MM.1S (cell line): ENCODE measurements at places on chromosomes 3 and 15.
A peak's percentile ranks its signal among the peaks of the same experiment; 100 is the strongest.

- no peaks in the 10 kb centered on the region for H3K27me3 ChIP-seq
- H3K4me3 ChIP-seq: peak overlapping the region; percentile 74
Observed at GRCh38 chr3:2099028-2099671, 484 bp downstream of the CNTN4 start.

DNA sequence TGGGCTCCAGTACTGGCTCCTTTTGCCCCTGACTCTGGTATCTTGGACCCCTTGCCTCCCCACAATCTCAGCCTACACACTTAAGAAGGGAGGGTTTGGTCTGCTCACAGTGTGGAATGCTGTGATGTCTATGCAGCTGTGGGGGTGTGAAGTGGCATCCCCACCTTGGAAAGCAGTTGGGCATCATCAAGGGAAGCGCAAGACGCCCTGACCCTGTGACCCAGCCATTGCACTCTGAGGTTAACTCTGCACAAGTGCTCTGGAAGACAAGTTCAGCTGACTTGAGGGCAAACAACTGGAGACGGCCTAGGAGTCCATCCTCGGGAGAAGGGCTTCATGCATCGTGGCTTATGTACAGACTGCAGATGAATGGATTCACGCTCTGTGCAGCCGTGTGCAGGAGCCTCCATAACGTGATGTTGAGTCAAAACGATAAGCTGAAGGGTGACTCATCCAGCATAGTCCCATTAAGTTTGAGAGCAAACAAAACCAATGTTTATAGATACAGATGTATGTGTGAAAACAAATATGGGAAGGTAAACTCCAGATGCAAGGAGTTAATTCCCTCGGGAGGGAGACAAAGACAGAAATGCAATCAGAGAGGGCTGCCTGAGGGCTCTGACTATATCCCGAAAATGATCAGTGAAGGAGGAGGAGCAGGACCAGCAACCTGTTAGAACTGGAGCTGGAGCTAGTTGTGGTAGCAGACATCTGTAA lies 86.8 kb downstream of the LSM3 start:
- H3K4me3 ChIP-seq: no peak overlapping the region
- H3K4me1 ChIP-seq: no peaks in the 10 kb centered on the region
- H3K36me3 ChIP-seq: no peaks in the 10 kb centered on the region
- H3K27me3 ChIP-seq: peaks cover 45% of the 10 kb centered on the region
- no peak for DNase-seq
- H3K27ac ChIP-seq: no peak overlapping the region

DNA sequence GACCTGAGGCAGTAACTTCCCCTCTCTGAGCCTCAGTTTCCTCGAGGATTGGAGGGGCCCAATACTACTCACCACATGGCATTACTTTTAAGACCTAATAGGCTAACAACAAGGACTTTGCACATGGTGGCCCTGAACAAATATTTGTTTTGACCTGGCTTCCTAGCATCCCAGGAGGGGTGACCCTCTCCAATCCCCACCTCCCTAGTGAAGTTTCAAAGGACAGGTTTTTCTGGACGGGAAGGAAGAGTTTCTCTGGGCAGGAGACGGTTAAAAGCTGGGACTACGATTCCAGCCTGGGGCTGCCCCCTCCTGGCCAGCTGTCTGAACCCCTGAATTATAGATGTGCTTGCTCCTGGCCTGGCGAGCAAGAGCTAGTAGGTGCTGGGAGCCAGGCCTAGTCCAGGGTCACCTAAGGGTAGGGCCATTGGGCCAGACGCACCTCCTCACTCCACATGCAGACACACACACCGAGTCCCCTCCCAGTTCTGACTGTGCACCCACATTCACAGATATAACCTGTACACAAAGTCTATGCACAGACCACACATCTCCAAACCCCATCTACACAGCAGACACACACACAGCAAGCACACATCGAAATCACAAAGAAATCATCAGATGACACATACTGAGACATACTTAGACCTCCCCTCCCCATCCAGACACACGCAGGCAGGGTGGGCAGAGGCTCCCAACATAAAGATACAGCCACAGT lies 2.7 kb upstream of the ISL2 start:
- no peaks in the 10 kb centered on the region; the same call in 1 of the 2 replicates for H3K4me1 ChIP-seq
- no peak overlapping the region for H3K27ac ChIP-seq
- no peaks in the 10 kb centered on the region for H3K36me3 ChIP-seq
- no peak for DNase-seq

DNA sequence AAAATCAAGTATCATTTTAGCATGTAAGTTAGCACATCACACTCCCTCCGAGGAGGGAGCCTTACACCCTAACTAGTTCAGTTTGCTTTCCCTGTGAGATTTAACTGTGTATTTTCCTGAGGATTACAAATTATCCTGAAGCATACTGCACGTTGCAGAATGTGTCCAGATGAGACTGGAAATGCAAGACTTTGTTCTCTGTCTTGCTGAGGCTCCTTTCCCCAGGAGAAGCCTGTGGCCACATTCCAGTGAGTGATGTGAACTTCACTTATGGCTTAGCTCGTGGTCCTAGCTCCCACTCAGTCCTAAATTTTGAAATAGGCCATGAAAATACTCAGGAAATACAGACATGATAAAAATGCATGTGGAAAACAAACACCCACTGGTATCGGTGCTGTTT lies 23.7 kb downstream of the PDZRN3 start:
- H3K36me3 ChIP-seq: no peaks in the 10 kb centered on the region
- H3K27me3 ChIP-seq: no peaks in the 10 kb centered on the region
- no peak overlapping the region for H3K27ac ChIP-seq
- no peaks in the 10 kb centered on the region for H3K4me1 ChIP-seq

DNA sequence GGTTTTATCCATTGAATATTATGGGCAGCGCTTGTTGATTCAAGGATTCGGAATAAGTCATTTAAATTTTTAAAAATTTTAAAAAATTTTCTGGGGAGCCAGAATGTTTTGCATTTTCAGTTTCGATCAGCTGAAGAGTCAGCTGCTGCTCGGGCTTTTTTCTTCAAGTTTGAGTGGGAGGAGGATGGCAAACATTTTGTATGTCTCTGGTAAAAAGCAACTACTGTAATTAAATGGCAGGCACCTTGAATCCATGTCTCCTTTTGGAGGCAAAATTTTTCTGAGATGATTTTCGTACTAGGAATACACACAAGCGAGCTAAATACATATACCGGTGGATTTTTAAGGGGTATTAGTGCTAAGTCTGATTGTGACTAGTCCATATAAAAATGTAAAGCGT lies 612 bp downstream of the C3orf38 start:
- peak overlapping the region; percentile 87; the same call in 1 of the 2 replicates for H3K27ac ChIP-seq
- peaks cover 7% of the 10 kb centered on the region; the same call in 1 of the 2 replicates for H3K4me1 ChIP-seq

GRCh38 chr3:7423995-7424394 lies 563.1 kb downstream of the GRM7 start:
- no peaks in the 10 kb centered on the region for H3K36me3 ChIP-seq
- no peaks in the 10 kb centered on the region for H3K4me1 ChIP-seq
- no peak overlapping the region for H3K27ac ChIP-seq

DNA sequence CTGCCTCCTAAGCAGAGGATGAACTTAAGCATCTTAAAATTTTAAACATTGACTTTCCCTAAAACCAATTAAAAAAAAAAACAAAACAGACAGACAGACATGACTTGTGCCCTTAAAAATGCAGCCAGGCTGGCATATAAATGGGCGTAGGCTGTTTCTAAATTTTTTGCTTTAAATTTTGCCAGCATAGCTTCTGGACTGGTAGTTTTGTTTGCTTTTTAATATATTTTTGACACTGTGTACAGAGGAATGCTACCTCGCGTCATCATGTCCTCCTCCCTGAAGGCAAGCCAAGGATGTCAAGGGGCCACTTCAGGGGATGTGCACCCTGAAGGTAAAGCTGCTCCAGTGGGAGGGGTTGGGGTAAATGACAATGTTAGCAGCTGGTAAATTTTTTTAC lies 134.8 kb downstream of the PGPEP1L start:
- no peak for DNase-seq
- H3K4me3 ChIP-seq: peak overlapping the region; percentile 60
- H3K4me1 ChIP-seq: peaks cover 32% of the 10 kb centered on the region
- no peaks in the 10 kb centered on the region for H3K27me3 ChIP-seq
